ENCODE measurements at places on chromosomes 11 and 22.

- no peak for DNase-seq
Observed at GRCh38 chr11:134667505-134667904, 255.5 kb upstream of the B3GAT1 start.

DNA sequence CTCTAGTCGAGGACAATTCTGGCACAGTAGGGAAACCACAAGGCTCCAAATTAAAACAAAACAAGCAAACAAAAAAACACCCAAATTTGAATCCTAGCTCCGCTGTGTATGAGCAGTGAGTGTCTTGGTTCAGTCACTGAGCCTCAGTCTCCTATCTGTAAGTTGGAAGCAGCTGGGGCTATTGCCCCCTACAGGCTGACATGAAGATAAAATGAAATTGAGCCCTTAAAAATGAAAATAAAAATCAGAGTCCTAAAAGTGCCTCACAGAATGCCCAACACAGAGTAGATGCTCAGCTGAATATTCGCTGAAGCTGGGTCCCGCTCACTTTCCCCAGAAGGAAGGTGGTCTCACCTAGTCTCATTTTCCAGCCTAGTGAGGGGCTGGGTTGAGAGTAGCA lies 65.2 kb downstream of the PDE2A start:
- no peak for DNase-seq

GRCh38 chr11:45208135-45208534 lies 61.7 kb downstream of the PRDM11 start:
- no peak for DNase-seq

DNA sequence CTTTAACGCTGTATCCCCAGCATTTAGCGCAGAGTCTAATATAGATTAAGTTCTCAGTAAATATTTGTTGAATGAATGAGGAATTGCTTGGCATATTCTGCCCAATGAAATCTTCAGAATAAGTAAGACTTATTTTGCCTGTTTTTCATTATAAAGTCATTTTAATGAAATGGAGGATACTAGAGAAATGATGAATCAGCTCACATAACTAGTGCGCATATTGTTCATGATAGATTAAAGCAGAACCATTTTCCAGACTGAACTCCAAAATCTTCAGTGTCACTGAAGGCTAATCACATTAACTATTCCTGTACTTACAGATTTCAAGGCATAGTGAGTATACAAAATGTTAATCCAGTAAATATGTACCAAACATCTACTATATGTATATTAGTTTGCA lies 29.6 kb downstream of the ACER3 start:
- DNase-seq: no peak

DNA sequence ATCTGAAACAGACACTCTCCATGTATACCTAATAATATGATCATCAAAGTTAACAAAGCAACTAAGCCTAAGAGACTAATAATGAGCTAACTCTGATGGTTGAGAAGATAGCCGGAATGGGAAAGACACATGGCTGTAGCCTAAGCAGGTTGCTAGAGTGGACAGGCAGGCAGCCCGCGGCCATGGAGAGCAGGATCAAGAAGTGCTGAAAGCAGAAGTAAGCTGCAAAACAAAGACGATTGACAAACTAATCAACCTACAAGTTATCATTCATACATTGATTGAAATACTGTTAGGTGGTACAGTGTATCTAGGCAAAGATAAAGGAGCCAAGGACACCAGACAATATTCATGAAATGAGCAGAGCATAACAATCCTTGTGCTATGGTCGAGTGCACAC lies 29.3 kb downstream of the SLN start:
- no peak for DNase-seq

DNA sequence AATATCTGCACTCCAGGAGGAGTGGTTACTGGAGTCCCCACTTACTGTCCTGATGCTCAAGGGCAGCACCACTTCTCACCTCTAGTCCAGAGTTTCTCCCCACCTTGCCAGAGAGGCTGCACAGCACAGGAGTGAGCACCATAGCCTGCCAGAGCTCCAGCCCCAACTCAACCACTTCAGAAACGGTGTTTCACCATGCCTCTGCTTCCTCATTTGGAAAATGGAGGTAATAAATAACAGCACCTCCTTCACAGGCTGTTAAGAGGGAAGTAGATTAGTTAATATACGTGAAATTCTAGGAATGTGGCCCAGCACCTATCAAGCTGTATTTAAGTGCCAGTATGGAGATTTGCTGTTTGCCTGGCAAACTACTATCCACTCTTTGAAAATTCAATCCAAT lies 63.0 kb downstream of the GALNT18 start:
- no peak for DNase-seq

DNA sequence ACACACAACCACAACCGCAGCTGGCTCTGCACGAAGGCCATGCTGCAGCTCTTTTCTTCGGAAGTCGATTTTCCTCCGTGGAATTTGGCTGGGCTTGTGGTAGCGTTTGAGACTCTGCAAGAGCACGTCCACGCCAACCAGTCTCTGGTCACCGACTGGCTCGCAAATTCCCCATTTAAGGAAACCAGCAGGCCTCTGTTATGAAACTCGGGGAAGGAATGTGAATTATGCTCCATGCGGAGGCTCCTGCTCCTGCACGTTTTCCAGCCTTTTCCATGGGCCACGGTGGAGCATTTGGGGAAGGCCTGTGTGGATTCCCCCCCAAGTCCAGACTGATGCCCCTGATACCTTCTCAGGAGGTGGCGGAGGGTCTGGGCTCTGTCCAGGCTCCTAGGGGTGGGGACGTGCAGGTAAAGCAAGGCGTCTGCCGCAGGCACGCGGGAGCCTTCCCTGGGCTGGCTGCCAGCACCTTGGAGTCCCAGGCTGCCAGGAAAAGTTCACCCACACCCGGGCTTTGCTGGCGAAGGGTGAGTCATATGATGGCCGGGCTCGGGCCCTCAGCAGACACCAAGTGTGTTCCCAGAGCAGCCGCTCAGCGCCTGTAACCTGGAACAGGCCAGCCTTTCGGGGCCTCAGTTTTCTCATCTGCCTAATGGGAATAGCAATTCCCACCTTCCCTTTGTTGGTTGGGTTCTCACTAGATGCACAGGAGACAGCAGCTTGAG lies 41.9 kb downstream of the LRP5 start:
- DNase-seq: peak; percentile 72

GRCh38 chr22:33579448-33580093 lies 340.7 kb downstream of the LARGE1 start:
- DNase-seq: peak; percentile 71

- no peak for DNase-seq
Observed at GRCh38 chr22:30876221-30876751, 92.3 kb downstream of the MORC2 start.

DNA sequence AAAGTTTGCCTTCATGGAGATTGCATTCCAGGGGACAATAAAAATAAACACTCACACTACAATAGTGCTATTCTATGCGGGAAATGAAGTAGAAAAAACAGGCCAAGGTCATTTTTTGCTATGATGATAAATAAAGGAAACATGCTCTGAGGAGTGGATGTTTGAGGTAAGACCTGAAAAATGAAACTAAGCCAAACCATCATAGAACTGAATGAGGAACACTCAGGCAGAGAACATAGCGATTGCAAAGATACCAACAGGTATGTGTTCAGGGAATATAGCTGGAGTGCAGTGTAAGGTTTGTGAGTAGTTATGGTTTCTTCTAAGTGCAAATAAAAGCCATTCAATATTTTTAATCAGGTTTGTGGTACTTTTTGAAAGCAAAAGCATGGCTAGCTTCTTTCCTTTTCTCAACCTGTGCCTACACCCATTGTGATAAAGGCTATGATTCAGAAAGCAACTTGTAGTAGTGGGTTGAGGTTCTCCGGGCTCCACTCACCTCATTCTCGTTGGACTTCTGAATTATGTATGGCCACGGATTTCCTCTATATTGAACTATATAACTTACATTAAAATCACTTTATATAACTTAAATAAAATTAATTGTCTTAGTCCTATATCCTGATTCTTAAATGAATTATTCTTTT lies 278.2 kb upstream of the CHORDC1 start:
- DNase-seq: no peak

- DNase-seq: no peak
Observed at GRCh38 chr22:41222846-41223507, 17.8 kb downstream of the CHADL start.

DNA sequence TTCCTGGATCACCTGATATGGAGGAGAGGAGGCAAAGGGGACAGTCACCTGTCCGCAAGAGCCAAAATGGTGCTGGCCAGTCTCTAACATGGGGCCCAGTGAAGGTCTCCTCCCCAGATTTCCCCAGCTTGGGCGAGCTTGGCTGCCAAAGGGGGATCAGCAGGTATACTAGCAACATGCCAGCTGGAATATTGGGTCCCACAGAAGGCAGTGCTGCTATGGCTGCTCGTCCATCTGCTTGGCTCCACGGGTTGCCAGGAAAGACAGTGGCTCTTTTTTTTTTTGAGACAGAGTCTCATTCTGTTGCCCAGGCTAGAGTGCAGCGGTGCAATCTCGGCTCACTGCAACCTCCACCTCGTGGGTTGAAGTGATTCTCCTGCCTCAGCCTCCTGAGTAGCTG lies 12.7 kb upstream of the KAT5 start:
- DNase-seq: no peak

DNA sequence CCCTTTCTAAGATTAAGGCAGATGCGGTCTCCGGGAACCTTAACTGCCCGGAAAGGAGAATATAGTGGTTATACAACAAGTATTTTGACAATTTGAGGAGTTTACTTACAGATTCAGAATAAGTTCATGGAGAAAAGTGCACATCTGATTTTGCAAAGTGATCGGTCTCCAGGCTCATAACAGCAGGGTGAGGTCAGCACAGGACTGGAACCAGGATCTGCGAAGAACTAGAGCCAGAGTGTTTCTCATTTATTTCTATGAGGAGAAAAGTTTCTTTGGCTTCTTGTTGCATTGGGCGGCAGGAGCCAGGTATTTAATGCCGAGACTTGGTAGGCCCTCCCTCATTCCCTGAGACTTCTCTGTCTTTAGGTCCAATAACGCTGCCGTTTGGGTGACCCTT lies 3.7 kb downstream of the ADAMTS15 start:
- no peak for DNase-seq

DNA sequence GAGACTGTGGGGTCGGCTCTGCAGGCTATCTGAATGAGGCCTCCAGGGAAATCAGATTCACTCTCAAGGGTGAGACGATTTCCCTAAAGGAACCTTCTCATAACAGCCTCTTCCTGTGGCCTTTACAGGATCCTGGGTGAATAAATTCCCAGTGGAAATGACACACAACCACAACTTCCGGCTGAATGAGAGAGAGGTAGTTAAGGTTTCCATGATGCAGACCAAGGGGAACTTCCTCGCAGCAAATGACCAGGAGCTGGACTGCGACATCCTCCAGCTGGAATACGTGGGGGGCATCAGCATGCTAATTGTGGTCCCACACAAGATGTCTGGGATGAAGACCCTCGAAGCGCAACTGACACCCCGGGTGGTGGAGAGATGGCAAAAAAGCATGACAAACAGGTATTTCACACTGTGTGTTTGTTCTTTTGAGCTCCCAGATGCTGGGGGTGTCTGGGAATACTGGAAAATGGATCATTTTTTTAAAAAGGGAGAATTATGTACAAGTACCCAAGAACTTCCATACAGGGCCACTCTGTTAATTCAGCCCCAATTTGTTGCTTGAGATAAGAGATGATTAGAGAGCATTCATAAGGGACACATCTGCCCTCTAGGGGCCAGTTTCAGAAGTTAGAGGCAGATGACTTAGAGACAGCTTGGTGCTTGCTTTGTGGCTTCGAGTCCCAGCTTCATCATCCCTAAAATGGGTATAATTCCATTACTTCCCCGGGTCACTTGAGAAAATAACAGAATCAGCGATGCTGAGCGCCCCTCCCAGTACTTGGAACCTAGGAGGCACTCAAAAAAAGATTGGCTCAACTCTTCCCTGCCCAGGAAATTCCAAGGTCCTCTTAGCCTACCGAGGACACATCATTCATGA lies 10.2 kb downstream of the SERPIND1 start:
- DNase-seq: peak; percentile 70

- no peak for DNase-seq
Observed at GRCh38 chr22:29689206-29689879, 30.5 kb upstream of the CABP7 start.

DNA sequence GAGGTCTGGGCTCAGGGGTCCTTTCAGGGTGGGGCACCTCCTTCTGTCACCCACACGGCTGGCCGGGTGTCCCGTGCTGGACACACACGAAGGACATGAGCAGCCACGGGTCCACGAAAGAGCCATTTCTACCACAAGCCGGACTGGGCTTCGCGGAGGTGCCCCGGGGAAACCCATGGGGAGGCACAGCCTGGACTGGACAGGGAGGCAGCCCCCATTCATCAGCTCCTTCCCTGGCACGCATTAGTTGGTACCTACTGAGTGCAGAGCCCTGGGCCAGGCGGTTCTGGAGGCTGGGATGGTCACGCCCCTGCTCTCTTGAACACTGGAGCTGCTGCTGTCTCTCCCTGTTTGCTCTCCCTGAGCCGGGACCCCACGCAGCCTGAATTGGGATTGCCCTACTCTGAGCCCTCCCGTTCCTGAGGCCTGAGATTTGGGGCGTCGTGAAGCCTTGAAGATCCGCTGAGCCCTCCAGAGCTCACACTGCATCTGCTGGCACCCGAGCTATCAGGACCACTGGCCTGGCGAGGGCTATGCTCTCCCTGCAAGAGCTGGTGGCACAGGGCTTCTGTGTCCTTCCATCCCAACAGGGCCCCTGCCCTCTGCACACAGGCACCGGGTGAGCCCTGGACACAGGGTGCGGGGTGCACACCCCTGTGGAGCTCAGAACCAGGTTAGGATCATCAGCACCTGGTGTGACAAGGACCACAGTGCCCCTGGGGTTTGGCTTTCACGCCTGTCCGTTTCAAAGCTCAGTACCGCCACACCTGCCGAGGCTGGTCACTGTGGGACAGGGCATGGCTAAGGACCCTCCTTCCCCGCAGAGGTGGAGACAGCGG lies 84.6 kb downstream of the MYEOV start:
- no peak for DNase-seq

DNA sequence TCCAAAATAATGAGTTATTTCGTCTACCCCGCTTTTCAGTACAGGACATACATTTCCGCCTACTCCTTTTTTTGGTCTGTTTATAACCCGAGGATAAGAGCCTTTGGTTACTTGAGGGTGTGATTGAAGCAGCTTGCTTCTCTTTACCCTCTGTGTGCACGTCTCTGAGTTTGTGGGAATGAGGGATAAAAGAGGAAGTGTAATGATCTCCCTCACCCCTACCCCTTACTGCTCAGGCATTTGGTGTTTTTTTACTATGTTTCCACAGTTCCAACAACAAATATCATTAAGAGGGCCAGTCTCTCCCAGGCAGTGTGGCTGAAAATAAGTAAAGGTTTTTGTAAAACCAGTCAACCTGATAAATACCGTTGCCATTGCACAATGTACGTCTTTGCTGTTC lies 83.2 kb upstream of the GAL start:
- DNase-seq: no peak

- no peak for DNase-seq
Observed at GRCh38 chr11:7448201-7448600, 37.1 kb upstream of the OLFML1 start.

DNA sequence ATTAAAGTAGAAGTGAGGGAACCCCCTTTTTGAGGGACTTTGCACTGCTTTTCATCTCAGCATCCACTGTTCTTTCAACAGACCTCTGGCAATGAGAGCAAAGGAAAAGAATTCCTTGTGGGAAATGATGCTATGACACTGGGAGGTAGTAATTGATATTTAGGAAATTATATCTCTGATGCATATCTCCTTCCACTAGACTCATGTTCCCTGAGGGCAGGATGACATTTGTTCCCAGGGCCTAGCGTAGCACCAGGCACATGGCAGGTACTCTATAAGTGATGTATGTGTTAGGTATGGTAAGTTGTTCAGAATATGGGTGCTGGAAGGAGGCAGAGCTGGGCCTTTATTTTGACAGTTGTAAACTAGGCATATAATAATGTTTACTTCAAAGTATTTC lies 142.9 kb downstream of the CCDC81 start:
- no peak for DNase-seq

Measured in hepatocyte (in vitro differentiated cells).